CD4-positive, alpha-beta T cell treated with Interleukin-15 for 4 hours (primary cell): ENCODE measurements at places on chromosomes 6 and 20.

- no peak for DNase-seq
These were observed 63.3 kb downstream of the SASH1 start for GRCh38 chr6:148405894-148406293.

DNA sequence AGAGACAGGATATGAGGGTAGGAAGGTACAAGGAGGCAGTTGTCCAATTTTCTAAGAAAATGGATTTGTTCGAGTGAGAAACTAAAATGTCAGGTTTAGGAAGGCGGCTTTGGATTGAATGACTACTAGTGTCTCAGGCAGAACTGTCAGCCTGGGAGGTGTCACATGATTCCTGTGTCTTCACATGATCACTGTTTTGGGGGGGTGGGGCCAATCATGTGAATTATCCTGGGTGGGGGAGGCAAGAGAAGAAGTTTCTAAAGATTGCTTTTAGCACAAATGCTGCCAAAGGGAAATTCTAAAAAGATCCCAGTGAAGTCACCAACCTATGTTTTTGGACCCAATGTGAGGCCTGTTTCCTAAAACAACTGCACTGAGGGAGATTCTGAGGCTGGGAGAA lies 2.3 kb downstream of the SIRPA start:
- no peak for DNase-seq

DNA sequence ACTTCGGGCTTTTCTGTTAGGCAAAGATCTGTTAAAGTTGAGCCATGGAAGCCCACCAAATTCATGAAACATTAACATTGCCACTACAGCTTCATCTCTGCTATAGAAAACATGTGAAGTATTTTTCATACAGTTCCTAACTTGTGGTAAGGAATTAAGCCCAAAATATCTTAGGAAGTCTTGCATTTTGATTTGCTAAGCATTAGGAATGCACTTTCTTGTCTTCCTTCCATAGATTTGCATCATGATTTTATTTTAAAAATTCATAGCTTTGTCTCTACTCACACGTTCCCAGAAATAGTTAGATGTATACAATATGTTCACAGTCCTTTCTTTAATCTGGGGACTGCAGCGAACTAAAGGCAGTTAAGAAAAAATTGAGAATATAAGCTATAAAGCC lies 325.6 kb downstream of the CENPW start:
- DNase-seq: no peak

DNA sequence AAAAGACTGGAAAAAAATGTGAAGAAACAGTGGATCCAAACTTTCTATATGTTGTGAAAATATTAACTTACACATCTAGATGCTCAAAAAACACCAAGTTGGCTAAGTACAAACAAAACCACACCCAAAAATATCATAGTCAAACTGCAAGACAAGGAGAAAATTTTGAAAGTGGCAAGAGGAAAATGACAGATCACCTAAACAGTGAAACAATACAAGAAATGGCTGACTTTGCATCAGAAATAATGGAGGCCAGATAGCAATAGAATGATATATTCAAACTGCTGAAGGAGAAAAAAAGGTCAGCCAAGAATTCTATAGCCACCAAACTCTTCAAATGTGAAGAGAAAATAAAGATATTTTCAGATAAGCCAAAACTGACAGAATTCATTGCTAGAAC lies 22.4 kb upstream of the UST start:
- no peak for DNase-seq

- no peak for DNase-seq
These were observed 526.7 kb downstream of the EPHA7 start for GRCh38 chr6:92892626-92893170.

GRCh38 chr6:154161689-154162088 lies 122.6 kb downstream of the OPRM1 start:
- no peak for DNase-seq

- DNase-seq: no peak
These were observed 16.9 kb downstream of the GPR31 start for GRCh38 chr6:167140589-167141474.

DNA sequence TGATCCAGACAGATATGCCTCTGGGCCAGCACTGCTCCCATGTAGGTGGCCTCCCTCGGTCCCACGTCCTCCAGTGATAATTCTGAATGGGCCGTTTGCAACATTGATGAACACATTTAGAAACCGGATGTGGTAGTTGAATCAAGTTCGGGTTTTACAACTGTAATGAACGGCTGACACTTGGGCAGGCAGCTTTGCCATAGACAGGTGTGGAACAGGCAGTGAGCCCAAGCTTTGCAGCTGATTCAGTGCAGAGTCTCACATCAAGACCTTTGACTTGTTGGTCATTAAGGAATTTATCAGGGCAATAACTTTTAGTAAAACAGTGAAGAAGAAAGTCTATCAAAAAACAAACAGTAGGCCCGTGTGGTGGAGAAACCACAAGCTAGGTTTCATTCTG lies 466.6 kb upstream of the AGPAT4 start:
- DNase-seq: no peak

DNA sequence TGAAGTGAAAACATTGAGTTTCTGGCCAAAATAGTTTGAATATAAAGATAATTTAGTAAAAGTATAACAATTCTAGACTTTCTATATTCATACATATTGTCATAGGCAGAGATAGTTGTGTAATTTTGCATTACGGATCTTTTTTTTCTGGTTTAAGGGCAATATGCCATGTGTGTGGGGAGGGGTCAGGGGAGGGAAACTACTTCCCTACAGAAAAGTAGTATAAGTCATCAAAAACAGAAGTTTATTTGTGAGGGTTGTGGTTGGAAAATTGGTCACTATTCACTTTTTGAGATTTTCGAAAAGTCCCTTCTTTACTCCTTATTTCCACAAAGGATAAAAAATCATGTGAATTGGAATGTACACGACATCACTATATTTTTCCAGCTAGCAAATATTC lies 288.2 kb upstream of the PREP start:
- no peak for DNase-seq

- no peak for DNase-seq
These were observed 39.7 kb upstream of the SUPT3H start for GRCh38 chr6:45417436-45417835.
